ENCODE measurements at places on chromosomes 12 and 14.

DNA sequence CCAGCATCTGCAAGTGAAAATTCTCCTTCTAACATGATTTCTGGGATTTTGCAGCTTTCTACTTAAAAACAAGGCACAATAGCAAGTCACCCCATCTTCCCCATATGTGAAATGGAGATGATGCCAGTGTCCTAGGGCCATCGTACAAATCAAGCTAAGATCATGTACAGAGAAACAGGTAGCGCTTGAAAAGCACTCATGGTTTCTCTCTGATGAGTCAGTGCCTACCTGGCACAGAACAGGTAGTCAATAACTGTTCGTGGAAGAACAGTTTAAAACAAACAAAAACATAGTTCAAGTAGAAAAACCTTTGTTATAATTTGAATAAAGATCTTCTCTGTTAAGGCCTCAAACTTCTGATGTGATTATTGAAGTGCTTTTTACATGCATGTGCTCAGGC lies 46.9 kb downstream of the RAD52 start:
- DNase-seq: no peak

DNA sequence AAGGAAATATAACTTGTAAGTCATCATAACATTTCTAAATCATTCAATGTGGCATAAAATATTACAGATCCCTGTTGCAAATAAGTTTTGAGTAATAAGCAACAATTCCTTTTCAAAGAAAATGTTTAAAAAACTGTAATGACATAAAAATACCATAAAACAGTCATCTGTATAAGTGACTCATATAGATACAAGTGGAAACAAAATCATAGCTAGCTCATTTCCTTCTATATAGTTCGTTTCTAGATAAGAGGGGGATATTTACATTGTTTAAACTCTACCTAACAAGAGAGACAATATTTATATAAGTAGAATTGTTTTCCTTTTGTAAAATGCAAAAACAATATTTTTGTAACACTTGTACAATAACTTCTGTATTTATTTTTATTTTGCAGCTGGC lies 148.9 kb downstream of the GRIP1 start:
- DNase-seq: no peak

DNA sequence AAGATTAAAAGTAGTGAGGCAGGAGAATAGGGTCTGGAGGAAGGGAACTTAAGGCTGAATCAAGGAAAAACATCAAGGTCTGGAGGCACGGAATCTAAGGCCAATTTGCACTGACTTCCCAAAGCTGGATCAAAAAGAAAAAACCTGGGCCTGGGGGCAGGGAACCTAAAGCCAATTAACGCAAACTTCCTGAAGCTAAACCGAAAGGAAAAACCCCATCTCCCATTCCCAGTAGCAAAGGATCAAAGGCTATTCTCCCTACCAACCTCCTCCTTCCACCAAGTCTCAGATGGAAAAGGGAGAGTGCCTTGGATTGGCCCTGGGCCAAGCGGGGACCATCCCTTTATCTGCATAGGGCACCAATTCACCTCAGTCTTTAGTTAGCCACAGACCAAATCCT lies 384.2 kb downstream of the GRIN2B start:
- DNase-seq: no peak

- DNase-seq: no peak
Measured at GRCh38 chr12:124780336-124780735, 83.3 kb downstream of the SCARB1 start.

GRCh38 chr12:83408146-83408545 lies 721.4 kb downstream of the TMTC2 start:
- DNase-seq: no peak

GRCh38 chr14:71524320-71524982 lies 407.8 kb upstream of the RGS6 start:
- no peak for DNase-seq

DNA sequence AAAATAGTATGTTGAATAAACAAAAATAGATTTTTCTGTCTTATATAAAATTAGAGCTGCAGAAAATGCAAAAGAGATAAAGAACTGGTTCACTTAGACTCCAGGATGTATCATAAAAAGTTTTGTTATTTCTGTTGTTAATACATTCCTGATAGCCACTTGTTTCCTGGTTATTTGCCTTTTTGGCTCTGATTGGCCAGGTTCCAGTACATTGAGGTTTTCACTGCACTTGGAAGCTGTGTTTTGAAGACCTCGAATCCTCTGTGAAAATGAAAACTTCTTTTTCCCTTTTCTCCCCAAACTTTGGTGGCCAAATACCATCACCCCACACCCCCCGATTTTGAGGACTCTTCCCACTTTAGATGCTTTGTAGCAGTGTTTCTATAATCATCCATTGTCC lies 525.3 kb downstream of the MED13L start:
- no peak for DNase-seq

- peak; percentile 30 for DNase-seq
Measured at GRCh38 chr14:64937821-64938193, 4.7 kb downstream of the GPX2 start.

DNA sequence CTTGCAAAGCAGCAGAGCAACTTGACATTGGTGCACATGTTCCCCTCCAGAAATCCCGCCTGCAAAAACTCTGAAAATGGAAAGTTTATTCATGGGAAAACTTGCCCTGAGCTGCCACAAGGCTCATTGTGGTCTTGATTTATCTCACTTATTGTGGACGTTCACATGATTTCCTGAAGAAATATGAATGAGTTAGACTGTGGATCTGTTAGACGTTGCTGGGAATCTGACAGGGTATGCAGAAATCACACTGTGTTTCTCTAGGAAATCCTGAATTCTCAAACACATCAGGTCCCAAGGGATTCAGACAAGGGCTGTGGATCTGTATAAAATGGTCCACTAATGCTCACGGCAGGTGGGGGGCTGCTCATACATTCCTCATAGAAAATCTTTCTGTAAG lies 72.2 kb downstream of the EID3 start:
- no peak for DNase-seq
